ENCODE measurements at places on chromosomes 7 and 10.

DNA sequence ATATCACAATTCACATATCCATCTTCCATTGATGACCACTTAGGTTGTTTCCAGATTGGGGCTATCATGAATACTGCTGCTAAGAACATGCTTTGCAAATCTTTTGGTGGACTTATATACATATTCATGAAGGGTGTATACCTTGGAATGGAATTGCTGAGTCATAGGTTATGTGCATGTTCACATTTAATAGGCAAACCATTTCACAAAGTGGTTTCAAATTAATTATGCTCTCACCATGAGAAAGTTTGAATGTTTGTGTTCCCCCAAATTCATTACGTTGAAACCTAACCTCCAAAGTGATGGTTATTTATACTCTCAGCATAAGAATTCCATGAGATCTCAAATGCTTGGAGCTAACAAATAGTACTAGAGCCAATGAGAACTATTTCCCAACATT, 86.4 kb downstream of the VPS41 start:
- DNase-seq, result no peak

- no peak for DNase-seq
Observed at GRCh38 chr10:77390481-77390891, 247.1 kb downstream of the KCNMA1 start.

GRCh38 chr7:91050677-91051076, 213.6 kb upstream of the FZD1 start:
- DNase-seq, result no peak

GRCh38 chr7:22351329-22351692, 5.6 kb downstream of the RAPGEF5 start:
- no peak for DNase-seq

DNA sequence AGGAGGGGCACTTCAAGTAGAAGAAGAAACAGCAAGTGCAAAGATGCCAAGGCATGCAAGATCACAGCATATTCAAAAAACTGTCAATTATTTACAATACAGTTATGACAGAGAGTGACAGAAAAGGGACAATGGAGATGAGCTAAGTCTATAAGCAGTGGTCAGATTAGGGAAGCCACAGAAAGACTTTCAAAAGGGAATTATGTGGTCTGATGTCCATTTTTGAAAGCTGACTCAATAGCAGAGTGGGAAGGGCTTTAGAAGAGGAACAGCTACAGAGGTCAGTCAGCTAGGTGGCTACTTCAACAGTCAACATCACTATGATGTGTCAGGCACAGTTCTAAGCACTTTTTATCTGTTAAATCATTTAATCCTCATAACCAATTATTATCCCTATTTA, 45.2 kb upstream of the SPOCK2 start:
- no peak for DNase-seq

DNA sequence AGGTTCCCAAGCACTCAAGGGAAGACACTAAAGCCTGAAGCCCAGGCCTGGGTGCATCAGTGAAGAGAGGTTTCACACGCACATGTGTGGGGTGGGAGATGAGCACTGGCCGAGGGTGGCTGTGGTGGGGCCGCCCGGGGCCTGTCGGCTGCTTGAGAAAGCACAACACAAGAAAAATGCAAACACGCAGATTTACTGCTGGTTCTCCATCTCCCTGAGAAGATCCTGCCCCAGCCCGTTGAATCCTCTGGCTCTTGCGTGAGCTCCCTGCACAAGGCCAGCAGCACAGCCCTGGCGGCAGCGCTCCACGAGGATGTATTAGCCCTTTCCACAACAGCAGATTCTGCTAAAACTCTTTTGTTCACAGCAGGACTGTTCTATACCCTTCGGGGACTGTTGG, 6.2 kb downstream of the ZNF511 start:
- DNase-seq, result no peak

GRCh38 chr7:116353647-116354046, 143.3 kb downstream of the TES start:
- DNase-seq, result no peak

DNA sequence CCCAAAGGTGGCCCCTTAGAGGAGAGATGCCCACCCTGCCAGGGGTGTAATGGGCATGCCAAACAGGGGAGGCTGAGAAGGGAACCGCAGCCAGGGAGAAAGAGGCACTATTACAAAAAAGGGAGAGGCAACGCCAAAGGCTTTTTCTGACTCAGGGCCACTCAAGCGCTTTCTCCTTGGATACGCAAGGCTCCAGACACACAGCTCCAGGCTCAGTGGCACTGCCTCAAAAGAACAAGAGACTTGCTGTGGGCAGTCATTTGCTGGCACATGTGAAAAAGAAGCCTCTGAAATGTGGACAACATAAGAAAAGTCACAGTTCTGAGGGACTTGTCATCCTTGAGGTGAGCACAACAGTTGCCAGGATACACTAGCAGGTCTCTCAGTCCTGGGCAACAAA, 128.4 kb downstream of the DGKI start:
- DNase-seq, result no peak

- DNase-seq, result no peak
Observed at GRCh38 chr10:29811751-29812427, 177.1 kb upstream of the SVIL start.

GRCh38 chr7:21414795-21415393, 13.0 kb upstream of the SP4 start:
- DNase-seq, result no peak

DNA sequence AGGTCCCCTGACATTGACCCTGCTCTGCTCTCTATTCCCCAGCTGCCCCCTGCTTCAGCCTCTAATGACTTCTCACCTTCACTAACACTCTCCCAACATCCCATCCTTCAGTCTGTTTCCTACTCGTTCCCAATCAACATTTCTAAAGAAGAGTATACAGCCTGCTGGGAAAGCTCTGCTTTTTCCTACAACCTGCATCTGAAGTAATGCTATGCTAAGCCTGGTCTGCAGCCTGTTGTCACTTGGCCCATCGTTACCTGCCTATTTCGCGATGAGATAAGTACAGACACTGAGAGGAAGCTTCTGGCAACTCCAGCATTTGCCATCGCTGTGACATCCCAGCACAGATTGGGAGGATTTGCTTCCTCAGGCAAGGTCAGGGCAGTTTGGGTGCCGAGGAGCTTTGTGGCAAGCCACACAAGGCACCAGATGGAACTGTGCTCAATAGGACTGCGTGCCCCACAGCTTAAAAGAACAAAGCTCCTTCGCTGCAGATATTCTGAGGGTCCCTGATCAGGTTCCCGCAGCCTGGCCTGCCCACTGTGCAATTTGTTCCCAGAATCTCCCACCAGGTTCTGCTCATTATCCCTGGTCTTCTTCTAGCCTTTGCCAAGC, 51.4 kb downstream of the PKD1L1 start:
- DNase-seq, result no peak

DNA sequence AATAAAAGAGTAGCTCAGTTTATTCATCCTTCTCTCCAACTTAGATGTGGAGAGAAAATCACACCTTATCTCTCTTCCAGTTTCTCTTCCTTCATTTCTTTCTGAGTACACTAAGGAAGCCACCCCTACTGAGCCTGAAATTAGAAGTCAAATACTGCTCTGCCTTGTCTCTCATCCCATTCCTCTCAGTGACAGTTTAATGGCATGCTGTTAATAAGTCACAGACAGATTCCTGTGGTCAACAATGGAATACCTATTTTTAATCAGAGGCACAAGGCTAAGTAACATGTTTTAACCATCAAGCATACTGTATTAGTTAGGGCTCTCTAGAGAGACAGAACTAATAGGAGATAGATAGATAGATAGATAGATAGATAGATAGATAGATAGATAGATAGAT, 253.2 kb downstream of the HTR7 start:
- no peak for DNase-seq

DNA sequence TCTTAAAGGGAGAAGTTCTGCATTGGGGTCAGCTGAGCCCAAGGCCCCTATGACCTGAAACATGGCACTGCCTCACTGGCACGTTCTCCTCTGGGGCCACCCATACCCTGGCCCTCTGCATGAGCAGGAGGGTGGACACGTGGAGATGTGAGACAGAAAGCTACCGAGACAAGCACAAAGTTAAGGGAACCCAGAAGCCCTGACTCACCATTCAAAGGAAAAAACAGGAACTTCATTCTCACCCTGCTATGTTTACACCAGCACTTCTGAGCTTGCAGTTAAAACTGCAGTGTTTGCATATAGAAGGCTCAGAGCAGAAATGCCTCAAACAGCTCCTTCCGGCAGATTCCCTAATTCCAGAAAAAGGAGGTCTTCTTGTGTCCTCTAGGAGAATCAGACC, 41.7 kb downstream of the DENND11 start:
- DNase-seq, result no peak

DNA sequence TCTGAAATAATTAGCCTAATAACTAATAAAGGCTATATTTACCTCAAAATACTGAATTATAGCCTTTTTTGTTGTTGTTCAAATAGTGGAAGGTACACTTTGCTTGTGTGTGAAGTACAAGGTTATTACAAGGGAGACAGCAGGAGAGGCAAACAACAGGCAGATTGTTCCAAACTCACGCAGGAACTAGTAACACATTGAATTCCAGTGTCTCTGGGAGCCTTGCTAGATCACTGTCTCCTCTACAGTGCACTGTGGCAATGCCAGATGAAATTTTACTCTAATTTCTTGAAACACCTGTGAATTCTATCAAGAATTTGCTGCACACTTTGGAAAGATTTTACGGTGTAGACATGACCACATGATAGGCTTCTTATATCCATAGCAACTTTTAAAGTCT, 112.6 kb downstream of the MDFIC start:
- no peak for DNase-seq

DNA sequence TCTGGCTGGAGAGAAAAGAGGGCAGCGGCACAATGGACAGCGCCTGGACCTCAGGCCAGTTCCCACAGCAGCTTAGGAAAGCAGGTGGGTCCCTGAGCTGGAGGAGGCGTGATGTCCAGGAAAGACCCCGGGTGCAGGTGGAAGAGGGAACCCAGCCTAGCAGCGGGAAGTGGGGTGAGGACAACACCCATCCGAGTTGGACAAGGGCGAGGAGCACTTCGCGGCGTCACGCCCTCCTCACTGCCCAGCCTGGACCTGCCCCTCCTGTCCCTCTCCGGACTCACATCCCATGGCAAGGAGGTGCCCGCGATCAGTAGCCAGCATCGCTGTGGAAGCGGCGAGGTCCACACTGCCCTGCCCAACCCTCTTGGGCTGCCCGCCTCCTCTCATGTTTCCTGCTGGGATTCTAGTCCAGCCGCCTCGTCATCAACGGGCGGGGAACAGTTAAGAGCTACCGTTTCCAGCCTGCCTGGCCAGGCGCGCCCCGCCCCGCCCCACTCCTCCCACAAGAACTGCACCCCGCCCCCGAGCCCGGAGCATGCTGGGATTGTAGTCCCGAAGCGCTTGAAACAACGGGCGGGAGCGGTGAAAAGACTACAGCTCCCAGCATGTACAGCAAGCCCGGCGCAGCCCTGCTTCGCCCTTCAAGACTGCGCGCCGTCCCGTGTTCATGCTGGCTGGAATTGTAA, 930.6 kb upstream of the ZNF722 start:
- DNase-seq, result no peak

DNA sequence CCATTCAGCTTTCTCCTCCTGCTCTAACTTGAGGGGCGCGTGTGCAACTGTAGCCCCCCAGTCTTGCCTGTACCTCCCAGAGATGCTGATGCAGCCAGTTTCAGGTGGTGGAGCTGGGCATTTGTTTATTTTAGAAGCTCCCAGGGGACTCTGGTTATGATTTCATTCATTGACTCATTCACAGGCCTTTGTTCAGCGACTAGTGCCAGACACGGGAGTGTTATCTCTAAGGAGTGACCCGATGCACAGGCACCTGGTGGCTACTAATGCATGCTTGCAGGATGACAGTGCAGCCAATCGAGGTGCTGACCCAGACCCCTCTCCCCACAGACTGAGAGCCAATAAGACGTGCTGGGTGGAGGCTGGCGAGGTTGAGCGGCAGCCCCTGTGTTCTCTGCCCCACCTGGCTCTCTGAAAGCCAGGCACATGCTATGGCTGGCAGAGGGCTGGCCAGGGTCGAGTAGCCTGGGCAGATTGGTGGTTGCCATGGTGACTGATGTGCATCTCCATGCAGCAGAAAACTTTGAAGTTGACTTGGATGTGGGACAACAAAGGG, 19.7 kb upstream of the SLC18A2 start:
- no peak for DNase-seq

DNA sequence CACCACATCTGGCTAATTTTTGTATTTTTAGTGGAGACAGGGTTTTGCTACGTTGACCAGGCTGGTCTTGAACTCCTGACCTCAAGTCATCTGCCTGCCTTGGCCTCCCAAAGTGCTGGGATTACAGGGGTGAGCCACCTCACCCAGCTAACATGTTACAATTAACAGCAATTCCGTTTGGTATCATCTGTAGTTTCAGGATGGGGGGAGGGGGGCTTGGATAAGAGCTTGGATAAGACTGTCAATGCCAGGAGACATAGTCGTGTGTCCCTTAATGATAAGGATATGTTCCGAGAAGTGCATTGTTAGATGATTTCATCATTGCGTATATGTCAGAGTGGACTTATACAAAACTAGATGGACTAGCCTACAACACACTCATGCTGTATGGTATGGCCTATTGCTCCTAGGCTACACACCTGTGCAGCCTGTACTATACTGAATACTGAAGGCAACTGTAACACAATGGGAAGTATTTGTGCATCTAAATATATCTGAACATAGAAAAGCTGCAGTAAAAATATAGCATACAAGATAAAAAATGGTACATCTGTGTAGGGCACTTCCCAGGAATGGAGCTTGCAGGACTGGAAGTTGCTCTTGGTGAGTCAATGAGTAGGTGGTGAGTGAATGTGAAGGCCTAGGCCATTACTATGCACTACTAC, 103.9 kb upstream of the TNS3 start:
- no peak for DNase-seq

DNA sequence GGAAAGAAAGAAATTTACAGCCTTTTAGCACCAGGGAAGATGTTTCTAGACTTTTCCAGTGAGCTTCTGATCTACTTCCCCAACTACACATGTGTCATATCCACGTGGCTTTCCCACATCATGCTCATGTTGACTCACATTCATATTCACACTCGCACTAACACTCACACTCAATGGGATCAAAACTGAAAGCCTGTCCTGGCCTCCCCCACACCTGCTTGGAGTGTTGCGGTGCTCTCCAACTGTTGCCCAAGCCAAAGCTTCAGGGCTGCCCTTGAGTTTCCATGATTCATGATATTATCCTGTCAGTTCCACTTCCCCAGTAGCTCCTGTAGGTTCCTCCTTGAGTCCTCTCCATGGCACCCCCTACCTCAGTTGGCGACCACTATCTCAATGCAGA, 444.4 kb downstream of the GATA3 start:
- no peak for DNase-seq

GRCh38 chr10:11005725-11006427, 11.8 kb upstream of the CELF2 start:
- no peak for DNase-seq

DNA sequence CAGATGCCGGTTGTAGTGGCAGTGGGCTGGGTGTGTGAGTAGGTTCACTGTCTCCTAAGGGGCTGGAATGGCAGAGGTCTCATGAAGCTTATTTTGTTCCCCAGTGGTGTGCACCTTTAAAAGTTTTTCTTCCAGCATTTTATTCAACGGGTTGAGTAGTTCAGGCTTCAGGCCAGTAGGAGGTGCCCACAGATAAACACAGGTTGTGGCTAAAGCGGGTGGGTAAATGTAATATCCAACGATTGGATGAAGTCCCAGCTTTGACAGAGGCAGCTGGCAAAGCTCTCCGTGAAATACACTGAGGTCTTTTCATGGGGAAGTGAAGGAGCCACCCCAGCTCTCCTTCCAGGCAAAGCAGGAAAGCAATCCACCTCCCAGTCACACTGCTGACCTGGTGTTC, 339.8 kb upstream of the LRRTM3 start:
- DNase-seq, result no peak

GRCh38 chr10:122875843-122876466, 3.4 kb downstream of the FAM24B start:
- no peak for DNase-seq

All from NCI-H2107 (cell line).